ENCODE measurements at places on chromosomes 2 and 18.

DNA sequence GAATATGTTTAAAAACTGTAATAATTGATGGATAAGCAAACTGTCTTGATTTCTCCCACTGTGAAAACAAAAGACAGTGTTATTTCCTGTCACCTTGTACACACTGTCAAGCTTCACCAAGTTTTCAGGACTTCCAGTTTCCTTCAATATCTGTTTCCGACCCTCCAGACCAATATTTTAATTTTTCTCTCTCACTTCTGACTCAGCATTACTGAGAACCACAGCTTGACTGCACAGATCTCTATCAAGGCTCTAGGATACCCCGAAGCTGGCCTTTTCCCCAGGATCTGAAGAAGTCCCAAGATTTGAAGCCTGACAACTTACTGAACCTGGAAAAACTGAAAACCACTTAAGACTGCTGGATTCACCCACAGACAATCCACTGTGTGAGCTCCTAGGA lies 13.2 kb upstream of the SULT1C3 start:
- no peak for DNase-seq

DNA sequence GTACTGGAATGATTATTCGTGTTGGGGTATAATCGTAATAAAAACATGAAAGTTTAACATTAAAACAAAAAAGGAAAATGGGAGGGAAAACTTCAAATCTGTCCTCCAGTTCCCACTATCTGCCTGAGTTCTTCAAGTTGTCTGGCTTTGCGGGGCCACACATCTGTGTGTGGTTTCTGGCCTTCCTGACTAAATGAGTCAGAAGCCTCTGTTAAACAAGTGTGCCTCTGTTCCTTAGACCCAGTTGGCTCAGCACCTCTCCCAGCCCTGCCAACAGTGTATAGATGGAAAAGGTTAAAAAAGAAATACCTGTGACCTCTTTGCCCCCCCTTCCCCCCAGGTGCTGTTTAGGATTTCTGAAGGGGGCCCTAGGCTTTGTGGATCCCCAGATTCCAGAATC lies 30.2 kb downstream of the XDH start:
- no peak for DNase-seq

- DNase-seq, result no peak
Observed at GRCh38 chr18:13003466-13003896, 12.3 kb downstream of the CEP192 start.

DNA sequence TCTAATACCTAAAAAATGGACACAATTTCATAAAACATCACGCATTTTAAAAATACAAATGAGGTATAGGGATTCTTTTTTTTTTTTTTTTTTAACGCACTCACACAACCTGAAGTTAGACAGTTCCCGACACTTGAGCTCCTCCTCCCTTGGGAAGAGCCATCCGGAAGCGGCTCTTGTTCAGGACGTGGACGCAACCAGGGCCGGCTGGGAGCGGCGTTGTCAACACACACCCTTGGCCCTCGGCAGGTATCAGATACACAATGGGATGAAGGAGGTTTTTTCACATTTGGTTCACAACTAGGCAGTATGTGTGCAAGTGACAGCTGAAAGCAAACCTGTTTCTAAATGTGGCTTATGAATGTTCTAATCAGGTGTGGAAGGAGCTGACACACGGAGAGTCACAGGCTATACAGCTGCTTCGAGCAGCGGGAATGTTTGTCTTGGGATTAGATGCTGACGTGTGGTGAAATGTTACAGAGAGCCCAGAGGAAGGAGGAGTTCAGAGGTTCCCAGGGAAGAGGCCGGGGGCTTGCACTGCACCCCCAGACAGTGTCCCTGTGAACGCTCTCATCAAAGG lies 111.1 kb downstream of the PXDN start:
- no peak for DNase-seq

DNA sequence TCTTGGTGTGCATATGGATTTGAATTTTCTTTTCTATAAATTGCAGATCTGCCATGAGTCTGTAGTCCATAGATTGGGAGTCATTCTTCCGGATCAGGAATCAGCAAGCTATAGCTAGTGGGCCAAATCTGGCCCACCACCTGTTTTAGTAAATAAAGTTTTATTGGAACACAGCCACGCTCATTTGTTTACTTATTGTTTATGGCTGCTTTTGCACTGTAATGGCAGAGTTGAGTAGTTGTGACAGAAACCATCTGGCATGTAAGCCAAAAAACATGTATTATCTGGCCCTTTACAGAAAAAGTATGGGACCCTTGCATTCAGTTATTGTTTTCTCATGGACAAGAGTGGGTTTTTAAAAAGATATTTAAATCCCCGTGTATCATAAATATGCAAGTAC lies 191.2 kb downstream of the LRRTM1 start:
- no peak for DNase-seq

DNA sequence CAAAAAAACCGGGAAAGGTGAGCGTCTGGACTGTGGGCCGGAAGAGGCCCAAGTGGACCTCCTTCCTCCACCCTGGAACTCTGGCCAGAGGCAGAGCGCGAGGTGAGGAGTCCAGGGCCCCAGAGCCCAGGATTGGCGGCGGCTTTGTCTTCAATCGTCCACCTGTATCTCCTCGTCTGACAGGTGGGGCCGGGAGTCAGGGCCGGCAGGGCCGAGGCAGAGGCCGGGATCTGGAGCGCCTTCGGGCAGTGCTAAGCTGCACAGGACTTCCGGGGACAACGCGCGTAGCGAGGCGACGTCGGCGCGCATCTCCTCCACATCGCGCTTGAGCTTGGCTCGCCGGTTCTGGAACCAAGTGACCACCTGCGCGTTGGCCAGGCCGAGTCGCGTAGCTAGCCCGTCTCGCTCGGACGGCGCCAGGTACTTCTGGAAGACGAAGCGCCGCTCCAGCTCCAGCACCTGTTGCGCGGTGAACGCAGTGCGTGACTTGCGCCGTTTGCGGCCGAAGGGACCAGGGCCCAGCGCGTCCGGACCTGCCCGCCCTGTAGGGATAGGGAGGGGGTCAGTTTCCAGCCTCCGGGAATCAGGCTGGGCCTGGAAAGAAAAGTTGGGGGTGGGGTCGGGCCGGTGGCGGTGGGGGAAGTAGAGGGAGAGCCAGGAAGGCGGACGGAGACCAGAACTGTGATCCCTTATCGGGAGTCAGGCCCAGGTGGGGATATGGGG lies 1.5 kb downstream of the LBX2 start:
- DNase-seq, result no peak

DNA sequence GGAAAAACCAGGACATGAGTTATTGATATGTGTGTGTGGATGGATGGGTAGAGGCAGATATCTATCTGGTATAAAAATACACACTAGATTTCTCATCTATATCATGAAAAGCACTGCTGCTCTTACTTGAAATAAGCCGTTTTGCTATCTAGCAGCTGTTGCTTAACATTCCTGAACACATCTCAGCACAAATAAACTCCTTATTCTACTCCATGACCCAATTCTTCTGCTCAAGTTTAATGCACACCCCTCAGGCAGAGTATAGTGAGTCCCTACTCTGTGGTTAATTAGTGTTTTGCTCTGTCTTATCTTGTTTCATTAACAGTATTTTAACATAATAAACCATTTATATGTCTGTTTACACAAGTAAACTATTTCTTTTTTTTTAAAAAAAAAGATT lies 134.2 kb downstream of the CBLN2 start:
- DNase-seq, result no peak

GRCh38 chr2:24421668-24422067 lies 61.3 kb upstream of the ITSN2 start:
- peak; percentile 27 for DNase-seq

DNA sequence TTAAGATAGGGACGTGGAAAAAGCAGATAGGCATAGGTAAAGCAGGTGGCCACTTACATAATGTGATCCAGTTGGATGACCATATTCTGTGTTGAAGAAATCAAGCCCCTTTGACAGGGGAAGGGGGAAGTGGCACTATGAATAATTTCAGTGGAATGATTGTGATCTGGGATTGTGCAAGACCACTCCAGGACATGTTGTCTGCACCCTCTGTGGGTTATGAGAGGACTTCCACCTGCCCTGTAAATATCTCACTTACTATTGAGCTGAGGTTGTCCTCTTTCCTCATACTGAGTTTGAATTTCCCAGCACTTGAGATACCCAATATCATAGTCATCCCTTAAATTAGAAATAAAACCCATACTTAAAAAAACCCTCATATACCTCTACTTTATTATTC lies 220.7 kb downstream of the IRS1 start:
- DNase-seq, result no peak

GRCh38 chr18:5413447-5413846 lies 117.9 kb upstream of the ZBTB14 start:
- no peak for DNase-seq

DNA sequence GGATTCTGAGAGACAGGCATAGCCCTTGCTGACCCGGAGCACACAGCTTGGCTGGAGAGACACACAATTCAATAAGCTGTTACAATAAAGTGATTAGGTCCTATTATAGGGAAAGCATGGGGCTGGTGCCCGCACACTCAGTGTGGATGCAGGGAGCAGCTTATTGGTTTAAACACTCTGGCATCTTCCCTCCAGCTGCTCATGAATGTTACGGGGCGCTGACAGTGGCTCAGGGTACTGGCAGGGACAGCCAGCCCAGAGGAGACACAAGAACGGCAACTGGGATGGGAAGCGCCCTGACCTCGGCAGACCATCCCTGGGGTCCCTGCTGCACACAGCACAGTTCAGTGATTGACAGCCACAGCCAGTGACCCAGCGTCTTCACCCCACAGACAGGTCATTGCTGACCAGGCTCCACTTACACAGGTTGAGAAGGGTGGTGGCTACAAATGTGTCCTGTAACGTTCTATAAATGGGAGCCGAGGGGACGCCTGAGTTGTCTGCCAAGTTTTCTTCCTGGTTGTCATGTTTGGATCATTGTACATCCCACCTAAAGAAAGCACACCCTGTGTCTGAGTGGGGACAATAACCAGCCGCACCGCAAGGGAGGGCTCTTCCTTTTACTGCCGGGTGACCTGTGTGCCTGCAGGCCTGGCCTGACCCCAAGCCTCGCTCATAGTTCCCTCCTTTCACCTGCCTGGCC lies 60.3 kb downstream of the SH3BP4 start:
- DNase-seq, result no peak

GRCh38 chr2:29596584-29596983 lies 324.8 kb downstream of the ALK start:
- DNase-seq, result no peak

DNA sequence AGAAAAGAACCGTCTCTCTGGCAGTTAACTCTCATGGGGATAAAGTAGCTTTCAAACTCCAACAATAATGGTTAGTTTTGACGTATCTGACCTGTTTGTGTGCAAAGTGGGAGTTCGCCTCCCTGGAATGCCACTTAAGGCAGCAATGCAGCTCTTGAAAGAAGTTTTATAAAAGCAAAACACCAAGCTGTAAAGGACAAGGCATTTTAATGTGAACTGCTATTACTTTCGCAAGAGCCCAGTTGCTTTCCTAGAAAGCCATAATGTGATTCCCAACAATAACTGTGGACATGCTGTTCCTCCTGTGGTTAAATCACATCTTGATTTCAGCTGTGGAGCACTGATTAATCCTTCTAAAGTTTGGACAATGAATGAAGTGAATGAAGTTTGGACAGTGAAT lies 303.7 kb downstream of the PTPRM start:
- DNase-seq, result no peak

- DNase-seq, result no peak
Observed at GRCh38 chr2:120852200-120852815, 116.6 kb downstream of the GLI2 start.

- no peak for DNase-seq
Observed at GRCh38 chr18:12944709-12945108, 3.1 kb upstream of the SEH1L start.

Data from T-helper 1 cell (primary cell).